ENCODE measurements at places on chromosomes 5 and 9. TPM values are rescaled to one million over a fixed set of nuclear protein-coding genes. Genes with fewer than 3 reads are reported as not detected.

WDR38 gene
- total RNA-seq = not detected

ZSWIM6 gene
- total RNA-seq = 4.2 TPM

PCA3 gene
- not detected for total RNA-seq

PCDHB6 gene
- 0.12 TPM for total RNA-seq

SLC6A19 gene
- not detected for total RNA-seq

PCDHB9 gene
- 0.43 TPM for total RNA-seq

Data from pericardium fibroblast (primary cell).